ENCODE measurements at places on chromosomes 3 and 15.

- no peak for DNase-seq
Observed at GRCh38 chr3:134331811-134332199, 42.4 kb downstream of the AMOTL2 start.

- no peak for DNase-seq
Observed at GRCh38 chr15:44308415-44308814, 19.9 kb downstream of the GOLM2 start.

DNA sequence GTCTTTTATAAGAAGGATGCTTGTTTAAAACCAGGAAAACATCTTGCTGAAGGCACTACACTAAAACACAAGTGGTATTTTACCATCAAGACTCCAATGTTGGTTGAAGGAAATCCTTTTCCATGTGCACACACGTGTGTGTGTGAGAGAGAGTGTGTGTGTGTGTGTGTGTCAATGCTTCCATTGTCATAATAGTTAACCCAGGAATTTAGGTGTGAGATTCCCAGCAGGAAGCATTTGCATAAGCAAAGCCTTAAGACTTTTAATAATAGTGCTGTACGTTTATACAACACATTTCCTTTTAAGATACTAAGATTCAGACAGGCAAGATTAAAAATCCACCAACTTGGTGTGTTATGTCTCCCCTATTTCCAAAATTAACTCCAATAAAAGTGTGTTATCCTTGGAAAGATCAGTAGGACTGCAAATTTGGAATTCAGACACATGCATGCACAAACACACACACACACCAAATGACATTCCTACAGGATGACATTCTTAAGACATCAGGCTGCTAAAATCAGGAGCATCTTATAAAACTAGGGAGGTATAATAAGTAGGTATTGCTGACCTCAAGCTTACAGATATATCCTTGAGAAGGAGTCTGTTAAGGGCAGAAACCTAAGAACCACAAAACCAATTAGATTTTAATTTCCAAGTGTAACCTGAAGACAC is 18.3 kb downstream of the LMCD1 start:
- no peak for DNase-seq

- no peak for DNase-seq
Observed at GRCh38 chr3:81433675-81434074, 327.8 kb downstream of the GBE1 start.

DNA sequence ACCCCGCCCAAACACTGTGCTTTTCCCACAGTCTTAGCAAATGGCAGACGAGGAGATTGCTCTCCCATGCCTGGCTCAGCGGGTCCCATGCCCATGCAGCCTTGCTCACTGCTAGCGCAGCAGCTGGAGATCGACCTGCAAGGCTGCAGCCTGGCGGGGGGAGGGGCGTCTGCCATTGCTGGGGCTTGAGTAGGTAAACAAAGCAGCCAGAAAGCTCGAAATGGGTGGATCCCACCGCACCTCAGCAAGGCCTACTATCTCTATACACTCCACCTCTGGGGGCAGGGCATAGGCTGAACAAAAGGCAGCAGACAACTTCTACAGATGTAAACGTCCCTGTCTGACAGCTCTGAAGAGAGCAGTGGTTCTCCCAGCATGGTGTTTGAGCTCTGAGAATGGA is 27.2 kb upstream of the WDR5B start:
- DNase-seq, result no peak

DNA sequence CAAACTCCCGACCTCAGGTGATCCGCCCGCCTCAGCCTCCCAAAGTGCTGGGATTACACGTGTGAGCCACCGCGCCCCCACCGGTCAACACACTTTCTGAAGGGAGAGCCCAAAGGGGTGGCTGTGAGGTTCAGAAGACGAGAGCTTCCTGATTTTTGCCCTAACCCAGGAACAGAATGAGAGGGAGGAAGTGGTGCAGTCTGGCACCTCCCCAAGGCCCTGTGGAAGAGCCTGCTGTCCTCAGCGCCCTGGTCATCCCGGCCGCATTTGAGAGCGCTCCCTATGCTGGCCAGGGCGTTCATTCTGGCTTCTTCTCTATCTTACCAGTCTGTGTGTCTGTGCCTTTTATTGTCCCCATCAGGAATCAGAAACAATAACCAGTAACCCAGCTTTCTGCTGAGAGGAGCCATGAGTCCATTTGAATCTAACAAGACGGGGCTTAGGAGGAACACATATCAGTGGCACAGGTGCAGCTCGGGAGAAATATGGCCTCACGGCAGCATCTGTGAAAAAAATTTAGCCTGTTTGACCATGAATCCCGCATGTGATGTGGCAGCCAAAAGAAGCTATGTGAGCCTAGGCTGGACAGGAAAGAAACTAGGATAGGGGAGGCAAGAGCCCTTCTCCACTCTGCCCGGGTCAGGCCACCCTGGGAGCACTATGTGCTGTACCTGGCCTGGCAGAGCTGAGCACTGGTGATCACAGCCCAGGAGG is 12.9 kb downstream of the BDH1 start:
- DNase-seq, result peak; percentile 47

- no peak for DNase-seq
Observed at GRCh38 chr3:196585044-196585757, 16.7 kb downstream of the FBXO45 start.

DNA sequence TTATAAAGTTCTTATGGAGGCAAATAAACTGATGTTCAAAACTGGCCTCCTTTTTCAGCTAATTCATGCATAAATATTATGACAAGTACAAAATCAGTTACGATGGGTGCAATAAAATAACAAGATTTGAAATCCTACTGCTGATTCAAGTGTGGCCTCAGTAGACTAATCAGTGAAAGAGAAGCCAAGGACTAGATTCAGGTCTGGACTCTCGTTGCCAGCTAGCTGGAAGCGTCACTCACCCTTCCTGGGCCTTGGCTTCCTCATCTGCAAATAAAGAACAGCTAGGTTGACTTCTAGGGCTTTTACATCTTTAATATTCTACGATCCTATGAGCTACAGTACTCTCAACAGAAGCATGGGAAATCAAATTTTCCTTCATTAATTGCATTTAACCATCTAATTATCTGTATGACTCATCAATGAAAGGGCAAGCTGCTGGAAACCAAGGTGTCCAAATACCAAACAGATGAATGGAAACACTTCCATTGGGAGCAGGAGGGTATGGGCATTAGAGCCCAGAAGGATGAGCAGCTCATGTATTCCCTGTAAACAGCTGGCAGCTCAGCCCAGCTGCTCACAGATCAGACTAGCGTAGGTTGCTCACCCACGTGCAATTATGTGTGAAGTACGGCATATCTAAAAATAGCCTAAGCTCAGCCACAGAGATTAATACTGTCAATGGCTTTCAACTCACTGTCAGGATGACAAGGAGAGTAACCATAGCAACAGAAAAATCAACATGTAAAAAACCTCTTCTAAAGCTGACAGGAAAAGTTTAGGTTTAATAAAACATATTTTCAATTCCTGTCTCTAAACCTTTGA is 294.8 kb downstream of the PLCL2 start:
- DNase-seq, result no peak

All from adrenal gland (tissue), 19 donors.